ENCODE measurements at places on chromosomes 4 and X.

DNA sequence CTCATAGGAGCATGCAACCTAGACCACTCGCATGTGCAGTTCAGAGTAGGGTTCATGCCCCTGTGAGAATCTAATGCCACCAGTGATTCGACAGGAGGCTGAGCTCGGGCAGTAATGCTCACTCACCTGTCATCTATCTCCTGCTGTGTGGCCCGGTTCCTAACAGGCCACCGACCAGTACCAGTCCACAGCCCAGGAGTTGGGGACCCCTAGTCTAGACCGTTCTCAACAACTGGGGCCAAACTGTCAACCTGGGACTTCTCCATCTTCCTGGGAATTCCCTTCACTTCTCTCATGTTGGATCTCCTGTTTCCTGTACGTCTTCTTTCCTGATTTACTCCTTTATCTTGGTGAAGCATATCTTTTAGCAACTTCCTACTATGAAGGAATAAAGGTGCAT is 79.4 kb upstream of the HELT start:
- DNase-seq, result no peak

- DNase-seq, result no peak
Observed at GRCh38 chr4:7411896-7412553, 22.7 kb downstream of the PSAPL1 start.

DNA sequence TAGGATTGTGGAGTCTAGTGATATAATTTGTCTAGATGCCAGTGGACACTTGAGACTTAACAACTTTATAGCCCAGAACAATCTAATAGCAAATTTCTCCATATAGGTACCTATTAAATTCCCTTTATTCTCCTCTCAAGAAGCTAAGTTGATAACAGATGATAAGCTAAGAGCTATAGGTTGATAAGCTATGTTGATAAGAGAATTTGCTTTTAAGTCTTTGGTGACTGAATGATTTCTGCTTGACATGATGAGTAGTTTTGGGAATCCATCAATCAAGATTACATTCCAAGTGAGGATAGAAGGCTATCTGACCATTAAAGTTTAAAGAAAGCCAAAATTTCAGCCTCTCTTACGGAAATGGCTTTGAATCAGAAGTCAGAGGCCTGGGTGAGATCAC is 131.6 kb downstream of the EMCN start:
- no peak for DNase-seq

DNA sequence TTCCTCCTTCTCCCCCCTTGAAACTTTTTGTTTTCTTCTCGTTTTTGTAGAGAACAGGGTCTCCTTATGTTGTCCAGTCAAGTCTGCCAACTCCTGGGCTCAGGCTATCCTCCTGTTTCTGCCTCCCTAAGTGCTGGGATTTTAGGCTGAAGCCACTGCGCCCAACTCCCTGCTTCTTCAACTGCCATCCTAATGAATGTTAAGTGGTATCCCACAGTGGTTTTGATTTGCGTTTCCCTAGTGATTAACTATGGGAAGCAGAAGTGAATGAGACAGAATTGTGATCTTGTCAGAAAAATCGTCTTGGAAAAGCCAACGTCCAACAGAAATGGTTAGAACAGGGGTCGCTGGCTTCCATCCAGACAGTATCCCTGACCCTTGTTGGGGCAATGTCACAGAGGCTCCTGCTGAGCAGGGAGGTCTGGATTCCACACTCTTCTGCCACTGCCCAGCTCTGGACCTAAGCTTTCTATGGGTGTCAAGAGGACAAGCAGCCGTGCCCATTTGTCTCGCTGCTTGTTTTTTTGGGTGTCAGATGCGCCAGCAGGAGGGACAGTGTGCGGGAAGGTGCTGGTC is 869 bp upstream of the ADD1 start:
- no peak for DNase-seq

DNA sequence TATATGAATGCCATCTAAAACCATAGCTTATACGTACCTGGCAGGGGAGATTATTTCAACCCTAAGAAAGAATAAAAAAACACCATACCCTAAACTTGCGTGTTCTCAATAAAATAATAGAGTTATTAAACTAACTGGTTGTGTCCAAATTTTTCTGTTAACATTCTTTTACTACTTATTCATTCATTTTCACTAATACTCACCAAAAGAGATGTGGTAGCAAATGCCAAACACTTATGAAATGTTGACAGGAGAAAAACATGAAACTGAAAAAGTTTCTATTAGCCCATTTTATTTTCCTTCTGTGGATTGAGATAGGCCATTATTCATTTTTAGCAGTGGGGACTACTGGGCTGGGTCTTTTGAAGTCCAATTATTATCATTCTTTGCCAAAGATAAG is 102.0 kb downstream of the TSPAN5 start:
- no peak for DNase-seq

GRCh38 chrX:72305286-72306084 is at the start of gene CITED1:
TSS of gene CITED1 (minus strand) at chrX:72305914. CDS start at chrX:72302869, 3,045 bp downstream.
- DNase-seq, result no peak

GRCh38 chr4:145396581-145396980 is 85.1 kb upstream of the SMAD1 start:
- no peak for DNase-seq

GRCh38 chr4:25923745-25924144 is 9.7 kb downstream of the SMIM20 start:
- no peak for DNase-seq

DNA sequence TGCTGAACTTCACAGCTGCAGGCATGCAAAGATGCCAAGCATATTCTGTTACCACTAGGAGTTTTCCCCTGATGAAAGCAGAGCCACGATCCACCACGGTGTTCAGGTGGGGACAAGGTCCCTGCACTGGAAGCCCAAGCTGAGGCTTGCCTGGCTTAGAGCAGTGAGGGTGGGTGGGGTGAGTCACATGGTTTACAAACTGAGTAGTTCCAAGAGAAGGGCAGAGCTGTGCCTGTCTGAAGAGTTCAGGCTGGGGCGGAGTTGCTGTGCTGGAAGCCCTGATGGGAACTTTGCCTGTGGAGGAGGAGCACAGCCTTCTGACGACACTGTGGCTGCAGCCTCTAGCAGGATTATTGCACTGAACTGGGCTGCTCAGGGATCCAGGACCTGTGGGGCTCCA is 45.5 kb downstream of the FAM9B start:
- no peak for DNase-seq

- DNase-seq, result no peak
Observed at GRCh38 chrX:45749375-45749774, 548.7 kb upstream of the DIPK2B start.

DNA sequence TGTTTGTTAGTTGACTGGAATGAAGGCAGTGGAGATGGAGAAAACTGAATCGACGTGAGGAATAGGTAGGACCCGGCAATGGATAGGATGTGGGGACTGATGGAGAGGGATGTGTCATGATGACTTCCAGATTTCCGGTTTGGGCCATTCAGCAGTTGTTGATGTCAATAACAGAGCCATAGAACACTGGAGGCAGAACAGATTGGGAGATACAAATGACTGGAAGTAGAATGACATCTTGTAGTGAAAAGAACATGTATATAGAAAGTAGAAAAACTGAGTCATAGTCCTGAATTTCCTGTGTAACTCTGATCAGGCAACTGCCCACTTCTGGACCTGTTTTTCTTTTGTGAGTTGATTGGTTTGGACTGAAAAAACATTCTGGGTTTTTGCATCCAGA is 24.5 kb downstream of the CETN2 start:
- DNase-seq, result no peak

DNA sequence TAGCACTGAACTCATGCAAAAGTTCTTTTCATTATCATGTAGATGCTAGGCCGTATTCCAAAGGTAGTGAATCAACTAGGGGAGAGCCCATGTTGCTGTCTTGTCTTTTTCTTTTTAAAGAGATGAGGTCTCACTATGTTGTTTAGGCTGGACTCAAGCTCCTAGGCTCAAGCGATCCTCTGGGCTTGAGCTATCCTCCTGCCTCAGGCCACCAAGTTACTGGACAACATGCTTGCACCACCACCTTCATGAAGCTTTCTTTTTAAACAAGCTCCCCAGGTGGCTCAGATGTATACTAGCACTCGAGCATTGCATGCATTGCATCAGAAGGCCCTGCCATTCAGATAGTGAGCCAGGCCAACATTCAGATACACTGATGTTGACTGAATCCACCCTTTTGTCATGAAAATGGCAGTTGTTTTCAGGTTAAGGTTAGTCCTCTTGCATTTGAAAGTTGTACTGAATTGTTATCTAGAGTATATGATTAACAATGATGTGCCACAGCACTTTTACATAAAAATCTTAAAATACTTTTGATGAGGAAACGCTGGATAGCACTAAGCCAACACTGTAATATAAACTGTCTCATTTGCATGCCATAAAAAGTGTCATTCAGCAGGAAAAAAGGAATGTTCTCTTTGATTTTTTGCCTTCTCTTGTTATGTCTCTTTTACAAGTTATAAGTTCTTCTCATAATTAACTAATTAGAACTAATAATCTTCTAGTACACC is 76.7 kb downstream of the FNIP2 start:
- no peak for DNase-seq

DNA sequence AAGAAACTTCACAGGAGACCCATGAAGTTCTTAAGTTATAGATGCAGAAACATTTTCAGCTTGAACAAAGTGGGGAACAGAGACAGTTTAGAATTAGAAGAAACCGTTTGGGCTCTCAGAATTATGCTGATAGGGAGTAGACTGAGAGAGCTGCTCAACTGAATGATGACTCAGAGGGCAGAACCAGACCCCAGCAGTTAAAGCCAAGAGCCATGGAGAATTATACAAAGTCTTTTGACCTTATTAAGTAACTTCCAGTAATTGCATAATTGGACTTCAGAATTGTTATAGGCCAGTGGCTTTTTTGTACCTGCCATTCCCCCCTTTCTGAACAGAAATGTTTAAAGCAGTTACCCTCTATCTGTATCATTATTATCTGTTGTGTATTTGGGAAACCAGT is 642.1 kb downstream of the CCSER1 start:
- no peak for DNase-seq

Data from NCI-H2081 treated with DMSO at 0.1 percent for 48 hours (cell line).